ENCODE measurements at places on chromosomes 11 and 22.

DNA sequence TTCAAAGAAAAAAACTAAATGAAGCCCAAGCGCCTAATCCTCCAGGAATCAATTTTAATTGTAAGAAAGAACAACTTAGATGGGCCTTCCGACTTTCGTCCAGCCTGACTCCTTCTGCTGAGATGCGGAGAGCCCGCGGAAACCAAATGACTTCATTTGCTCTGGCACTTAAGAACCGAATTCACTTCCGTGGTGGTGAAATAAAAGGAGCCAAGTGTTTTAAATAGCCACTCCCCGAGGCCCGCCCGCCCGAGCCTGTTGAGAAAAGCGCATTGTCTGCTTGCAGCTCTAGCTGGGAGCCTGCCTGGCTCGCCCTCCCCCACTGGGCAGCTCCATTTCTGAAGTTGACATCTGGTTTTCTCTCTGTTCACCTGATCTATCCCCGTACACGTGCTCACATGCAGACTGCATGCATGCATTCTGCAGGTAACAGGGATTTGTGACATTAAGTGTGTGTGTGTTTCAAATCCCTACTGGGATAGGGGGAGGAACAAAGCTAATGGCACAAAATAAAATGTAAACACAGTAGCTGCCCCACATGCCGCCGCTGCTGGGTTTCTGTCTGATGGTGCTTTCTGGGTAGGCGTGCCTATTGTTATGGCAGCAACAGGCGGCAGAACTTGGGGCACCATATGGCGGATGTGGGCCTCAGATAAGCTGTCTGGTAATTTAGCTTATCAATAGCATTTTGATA is 6.2 kb downstream of the TEAD1 start:
- peak; percentile 61 for DNase-seq

DNA sequence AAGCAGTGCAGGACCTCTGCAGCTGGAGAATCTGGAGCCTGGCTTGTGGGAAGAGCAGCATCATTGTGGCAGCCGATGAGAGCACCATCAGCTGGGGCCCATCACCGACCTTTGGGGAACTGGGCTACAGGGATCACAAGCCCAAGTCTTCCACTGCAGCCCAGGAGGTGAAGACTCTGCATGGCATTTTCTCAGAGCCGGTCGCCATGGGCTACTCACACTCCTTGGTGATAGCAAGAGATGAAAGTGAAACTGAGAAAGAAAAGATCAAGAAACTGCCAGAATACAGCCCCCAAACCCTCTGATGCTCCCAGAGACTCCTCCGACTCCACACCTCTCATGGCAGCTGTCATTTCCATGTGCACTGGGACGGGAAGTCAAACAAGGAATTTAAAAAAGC is 35.6 kb downstream of the ASRGL1 start:
- no peak for DNase-seq

- DNase-seq = no peak
Observed at GRCh38 chr11:14619603-14620531, 23.7 kb upstream of the PDE3B start.

DNA sequence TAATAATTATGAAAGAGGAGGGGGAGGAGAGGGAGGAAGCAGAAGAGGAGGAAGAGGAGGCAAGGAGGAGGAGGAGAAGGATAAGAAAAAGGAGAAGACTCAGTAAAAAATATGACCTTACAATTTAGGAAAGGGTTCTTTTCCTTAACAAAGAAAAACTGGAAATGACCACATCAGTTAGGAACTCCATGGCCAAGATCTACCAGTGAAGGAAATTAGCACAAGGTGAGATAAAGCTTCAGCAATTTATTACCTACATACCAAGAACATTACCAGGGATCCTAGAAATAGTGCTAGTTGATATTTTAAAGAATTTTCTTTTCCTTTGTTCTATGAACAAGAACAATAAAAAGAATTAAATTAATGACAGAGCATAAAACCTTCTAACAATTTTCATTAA is 172.7 kb downstream of the LRRC4C start:
- no peak for DNase-seq

DNA sequence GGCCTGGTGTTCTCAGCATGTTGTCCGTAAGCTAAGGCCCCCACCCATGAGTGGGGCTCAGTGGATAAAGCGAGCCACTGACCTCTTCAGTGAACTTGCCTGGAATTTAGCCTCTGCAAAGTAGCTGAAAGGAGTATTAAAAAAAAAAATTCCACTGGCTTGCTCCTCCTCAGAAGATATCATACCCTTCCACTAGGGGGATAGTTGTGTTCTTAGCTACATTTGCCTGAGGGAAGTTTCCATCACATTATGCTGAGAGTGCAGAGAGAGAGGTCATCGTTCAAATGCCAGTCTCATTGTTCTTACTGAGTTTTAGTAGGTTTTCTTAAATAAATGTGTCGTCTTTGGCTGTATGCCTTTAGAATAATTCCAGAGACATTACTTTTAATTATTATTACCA is 879.7 kb downstream of the JRKL start:
- no peak for DNase-seq

DNA sequence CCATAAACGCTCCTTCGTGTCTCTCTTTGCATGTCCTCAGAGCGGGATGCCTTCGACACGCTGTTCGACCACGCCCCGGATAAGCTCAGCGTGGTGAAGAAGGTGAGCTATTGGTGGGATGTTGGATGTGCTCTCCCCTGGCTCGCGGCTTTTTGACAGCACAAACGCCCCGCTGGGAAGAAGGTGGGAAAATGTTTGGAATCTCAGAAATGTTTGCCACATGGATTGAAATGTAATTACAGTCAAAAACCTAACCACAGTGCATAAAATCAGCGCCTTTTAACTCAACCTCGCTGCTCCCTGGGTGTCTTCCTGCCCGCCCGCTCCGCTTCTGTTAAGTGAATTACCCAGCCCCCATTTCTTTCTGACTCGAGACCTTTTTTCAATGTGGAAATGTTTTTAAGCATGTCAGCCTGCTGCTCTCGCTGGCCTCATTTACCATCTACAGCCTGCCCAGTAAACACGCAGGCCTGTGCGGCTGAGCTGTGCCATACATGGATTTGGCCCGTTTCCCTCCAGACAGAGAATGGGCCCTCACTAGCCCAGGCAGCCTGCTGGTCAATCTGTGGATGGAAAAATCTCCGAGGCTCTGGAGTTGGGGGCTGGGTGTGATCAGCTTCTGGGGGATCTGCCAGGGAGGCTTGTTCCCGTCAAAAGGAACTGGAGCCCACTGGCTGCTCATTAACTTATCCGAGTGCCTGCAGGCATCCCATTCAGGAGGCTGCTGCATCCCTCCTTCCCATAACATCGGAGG is 32.7 kb upstream of the PARVG start:
- DNase-seq = peak; percentile 67

DNA sequence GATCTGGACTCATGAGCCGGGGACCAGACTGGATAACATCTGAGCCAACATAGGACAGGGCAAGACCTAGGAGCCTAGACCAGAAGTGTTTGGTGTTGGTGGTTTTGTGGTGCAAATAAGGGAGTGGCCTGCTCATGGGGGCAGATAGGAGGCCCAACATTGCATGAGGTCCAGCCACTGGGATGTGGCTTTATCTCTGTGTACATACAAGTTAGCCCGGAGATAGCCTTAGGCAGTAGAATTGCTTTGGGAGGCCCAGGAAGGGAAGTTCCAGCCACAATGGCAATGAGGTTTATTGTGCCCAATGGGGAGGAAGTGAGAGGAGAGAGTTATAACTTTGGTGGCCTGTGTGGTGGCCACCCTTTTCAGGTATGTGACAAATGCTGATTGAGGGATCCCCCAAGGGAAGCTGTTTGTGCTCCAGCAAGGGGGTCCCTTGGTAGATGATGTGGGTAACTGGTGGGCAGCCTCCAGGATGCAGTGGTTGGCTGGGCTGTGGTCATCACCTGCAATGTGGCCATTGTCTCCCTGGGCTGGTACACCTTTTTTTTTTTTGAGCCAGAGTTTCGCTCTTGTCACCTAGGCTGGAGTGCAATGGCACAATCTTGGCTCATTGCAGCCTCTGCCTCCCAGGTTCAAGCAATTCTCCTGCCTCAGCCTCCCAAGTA is 6.4 kb downstream of the LMO2 start:
- no peak for DNase-seq

- no peak for DNase-seq
Observed at GRCh38 chr22:28464127-28464526, 215.5 kb downstream of the TTC28 start.

DNA sequence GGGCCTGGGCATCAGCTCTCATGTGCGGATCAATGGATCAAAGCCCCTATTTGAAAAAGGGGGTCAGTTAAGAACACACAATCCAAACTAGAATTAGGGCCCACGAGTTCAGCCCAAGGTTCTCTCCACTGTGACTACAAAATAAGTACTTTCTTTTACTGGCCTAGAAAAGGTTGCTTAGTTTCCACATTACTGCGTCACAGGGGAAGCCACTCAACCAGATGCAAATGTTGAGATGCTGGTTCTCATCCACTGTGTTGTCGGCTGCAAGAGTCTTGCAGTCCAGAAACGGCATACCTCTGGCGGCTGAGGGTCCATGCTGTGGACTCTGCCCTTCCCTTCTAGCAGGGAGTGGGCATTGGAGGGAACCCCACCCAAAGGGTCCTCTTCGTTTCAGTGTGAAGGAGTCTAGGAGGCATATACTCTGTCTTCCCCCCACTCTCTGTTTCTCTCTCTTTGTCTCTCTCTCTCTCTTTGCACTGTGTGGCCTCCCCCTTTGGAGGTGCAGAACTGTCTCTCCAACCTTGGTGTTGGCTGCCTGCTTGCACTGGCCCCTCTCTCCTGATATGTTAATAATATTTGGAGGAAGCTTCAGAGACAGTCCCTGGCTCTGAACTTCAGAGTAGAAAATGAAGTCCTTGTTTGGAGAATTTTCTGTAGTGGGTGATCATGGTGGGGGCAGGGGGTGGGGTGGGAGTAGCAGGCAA is 99.0 kb upstream of the NNMT start:
- no peak for DNase-seq

DNA sequence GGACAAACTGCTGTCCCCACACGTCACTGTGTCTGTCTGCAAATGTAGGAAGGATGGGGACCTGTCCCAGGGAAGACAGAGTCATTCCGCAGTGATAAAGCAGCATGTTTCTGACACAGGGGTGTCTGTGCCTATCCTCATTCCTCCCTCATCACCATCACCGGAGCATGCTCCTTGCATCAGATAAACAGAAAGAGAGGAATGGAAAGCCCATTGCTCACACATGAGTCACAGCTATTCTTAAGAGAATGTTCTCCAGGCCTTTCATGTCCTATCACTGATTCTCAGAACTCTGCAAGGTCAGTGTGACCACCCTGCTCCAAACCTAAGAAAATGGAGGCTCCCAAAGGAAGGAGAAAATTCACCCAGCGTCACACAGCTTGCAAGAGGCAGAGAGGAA is 38.9 kb downstream of the ZNF195 start:
- DNase-seq = no peak

DNA sequence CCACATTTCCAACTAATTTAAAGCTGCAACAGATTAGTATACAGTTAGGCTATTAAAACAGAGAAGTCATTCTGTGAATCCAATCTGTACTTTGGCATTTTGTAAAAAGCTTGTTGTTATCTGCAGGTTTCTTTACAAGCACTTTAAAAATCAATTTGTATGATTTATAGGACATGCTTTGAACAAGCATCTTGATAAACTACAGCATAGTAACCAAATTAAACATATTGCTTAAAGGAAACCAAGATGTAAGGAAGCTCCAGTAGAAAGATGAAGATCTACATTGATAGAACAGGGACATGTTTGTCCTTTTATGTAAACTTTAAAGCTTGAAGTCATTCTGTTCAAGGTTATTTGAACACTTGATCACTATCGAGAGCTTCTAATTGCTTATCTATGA is 498.3 kb upstream of the CCDC90B start:
- no peak for DNase-seq

DNA sequence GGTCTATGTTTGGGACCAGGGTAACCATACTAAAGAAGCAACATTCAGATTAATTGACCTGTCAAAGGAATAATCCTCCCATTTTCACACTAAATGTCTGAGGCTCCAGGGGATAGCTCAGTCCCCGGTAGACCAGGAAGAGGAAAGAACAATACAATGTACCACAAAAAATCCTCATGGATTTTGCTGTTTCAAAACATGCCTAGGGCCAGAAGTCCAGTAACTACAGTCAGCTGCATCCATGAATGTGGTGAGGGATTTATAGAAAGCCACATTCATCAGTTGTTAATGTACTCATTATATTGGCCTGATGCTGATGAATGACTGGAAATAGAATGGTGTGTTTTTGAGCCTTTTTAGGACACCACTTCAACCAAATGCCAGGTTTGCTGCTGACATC is 6.9 kb upstream of the ETS1 start:
- DNase-seq = no peak

GRCh38 chr11:83951521-83951920 is 665.4 kb upstream of the CCDC90B start:
- DNase-seq = no peak

GRCh38 chr11:43377389-43377788 is 18.7 kb downstream of the TTC17 start:
- DNase-seq = no peak

Measured in cerebellar cortex (tissue), 1 donor.